ENCODE measurements at places on chromosomes 3 and 15.

DNA sequence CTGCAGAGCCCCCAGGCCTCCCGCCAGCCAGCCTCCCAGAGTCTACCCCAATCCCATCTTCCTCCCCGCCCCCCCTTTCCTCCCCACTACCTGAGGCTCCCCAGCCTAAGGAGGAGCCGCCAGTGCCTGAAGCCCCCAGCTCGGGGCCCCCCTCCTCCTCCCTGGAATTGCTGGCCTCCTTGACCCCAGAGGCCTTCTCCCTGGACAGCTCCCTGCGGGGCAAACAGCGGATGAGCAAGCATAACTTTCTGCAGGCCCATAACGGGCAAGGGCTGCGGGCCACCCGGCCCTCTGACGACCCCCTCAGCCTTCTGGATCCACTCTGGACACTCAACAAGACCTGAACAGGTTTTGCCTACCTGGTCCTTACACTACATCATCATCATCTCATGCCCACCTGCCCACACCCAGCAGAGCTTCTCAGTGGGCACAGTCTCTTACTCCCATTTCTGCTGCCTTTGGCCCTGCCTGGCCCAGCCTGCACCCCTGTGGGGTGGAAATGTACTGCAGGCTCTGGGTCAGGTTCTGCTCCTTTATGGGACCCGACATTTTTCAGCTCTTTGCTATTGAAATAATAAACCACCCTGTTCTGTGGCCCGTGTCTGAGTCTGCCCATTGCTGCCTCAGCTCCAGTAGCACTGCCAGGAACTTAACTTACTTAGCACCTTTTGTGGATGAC, 32.2 kb downstream of the PTPN23 start:
- no peak for DNase-seq

DNA sequence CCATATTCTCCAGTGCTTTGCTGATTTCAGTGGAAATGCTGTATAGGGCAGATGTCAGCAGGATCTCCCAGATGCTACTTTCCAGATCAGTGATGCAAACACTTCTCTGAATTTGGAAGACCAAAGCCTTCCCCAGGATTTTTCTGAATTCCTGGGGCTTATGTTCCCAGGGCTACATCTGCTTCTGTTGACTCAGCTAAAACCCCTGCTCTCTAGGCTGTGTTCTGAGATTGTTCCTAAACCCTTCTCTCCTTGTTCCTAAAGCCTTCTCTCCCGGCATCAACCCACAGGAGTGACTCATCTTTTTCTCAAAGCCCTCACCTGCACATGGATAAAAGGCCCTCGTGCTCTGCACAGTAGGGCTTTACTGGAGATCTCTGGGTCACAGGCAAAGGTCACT, 35.5 kb downstream of the FAH start:
- DNase-seq, result no peak

GRCh38 chr3:34863485-34863884, 775.8 kb upstream of the ARPP21 start:
- no peak for DNase-seq

GRCh38 chr3:121595765-121596406, 2.7 kb downstream of the FBXO40 start:
- no peak for DNase-seq

DNA sequence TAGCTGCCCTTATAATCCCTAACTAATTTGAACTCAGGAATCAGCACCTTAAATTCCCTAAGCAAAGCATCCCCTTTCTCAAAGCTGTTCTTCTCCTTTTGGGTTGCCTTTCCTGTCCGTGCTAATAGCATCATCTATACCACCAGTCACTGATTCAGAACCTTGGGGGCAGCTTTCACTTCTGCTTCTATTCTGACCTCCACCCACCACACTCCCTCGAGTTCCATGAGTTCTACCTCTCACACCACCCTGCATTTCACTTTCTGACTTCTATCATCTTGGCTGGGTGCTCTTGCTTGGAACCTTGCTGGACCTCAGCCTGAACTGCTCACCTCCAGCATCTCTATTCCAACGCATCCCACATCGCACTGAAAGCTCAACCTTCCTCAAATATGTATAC, 55.4 kb upstream of the KCNMB2 start:
- no peak for DNase-seq

Measured in stimulated activated CD4-positive, alpha-beta T cell treated with anti-CD3 and anti-CD28 coated beads, Interleukin-1b, Interleukin-23, amount 100 ng/mL, for 4 hours (primary cell).